ENCODE measurements at places on chromosomes 12 and 14.

GRCh38 chr12:119154435-119154818 lies 24.3 kb upstream of the HSPB8 start:
- DNase-seq: no peak

GRCh38 chr12:65944637-65945036 lies 120.4 kb downstream of the HMGA2 start:
- no peak for DNase-seq

DNA sequence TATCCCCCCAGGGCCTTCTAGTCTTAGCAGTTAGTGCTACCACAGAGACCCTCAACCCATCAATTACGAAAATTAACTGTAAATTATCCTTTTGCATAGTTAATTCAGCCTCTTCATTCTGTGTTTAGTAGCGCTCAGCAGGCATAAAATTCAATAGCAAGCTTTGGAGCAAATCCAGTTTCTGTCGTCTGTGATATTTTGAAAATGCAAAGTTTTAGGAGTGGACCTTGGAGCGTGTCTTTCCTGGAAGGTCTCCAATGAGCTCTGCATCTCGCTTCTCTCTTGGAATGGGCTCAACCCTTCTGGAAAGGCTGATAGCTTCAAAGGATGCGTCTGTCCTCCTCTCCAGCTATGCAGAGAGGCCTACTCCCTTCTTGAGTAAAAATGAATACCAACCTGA lies 222.9 kb downstream of the SLC15A4 start:
- no peak for DNase-seq

DNA sequence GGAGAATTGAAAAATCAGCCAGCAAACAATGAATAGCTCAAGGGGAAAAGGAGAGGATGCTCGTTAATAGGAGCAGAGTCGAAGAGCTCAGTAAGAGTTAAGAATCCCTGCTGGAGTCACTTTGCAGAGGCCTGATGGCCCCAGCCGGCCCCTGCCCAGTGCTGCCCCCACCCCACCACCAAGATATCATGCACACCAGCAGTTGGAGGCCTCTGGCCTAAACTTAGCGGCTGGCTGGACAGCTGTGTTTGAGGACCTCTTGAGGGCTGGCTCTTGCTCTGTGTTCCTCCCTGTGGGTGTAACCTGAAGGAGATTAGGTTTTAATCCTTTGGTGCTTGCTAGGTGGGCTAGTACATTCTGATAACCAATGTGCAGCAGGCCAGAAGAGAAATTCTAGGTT lies 142.0 kb downstream of the PLXNC1 start:
- DNase-seq: no peak

DNA sequence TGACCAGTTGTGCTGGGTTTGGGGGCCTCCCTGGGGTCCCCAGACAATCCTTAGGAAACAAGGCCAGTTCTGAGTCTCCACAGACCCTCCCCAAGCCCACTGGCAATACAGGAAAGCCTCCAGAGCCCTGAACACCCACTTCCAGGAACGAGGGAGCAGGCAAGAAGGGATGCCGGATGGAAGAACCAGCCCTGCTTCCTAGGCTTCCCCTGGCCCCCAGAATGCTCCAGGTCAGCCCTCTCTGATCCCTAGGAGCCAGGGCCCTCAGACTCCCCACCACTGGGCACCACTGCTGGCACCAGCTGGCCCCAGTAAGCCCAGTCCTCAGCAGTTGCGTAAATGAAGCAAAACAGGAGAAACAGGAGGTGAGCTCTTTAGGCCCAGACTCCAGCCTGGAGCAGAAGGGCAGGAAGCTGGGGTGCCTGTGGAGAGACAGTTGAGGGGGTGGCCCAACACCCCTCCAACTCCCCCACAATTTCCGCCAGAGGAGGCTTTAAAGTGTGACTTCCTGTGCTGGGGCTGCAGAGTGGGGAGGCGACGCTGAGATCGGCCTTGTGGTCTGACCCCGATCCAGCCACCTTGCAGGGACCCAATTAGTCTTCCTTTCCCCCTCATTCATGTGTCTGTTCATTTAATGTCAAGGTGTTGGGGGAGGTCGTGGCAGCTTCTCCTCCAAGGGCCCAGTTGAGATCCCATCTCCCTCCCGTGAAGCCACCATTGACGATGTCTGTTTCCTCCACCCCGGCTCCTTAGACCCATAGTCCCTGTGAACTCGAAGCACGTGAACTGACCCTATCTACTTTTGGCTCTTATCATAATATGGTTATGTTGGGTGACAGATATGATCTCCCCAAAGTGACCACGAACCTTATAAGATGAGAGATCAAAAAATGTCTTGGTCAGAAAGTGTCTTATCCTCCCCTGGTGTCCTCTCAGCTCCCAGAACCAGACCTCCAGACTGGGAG lies 4.7 kb downstream of the TNFRSF1A start:
- DNase-seq: no peak

GRCh38 chr14:68413509-68413908 lies 379.4 kb downstream of the ZFP36L1 start:
- DNase-seq: no peak

GRCh38 chr14:22427771-22428231 lies 161.2 kb downstream of the DAD1 start:
- no peak for DNase-seq

- DNase-seq: no peak
These were observed 273.1 kb downstream of the ZFP36L1 start for GRCh38 chr14:68519671-68520187.

DNA sequence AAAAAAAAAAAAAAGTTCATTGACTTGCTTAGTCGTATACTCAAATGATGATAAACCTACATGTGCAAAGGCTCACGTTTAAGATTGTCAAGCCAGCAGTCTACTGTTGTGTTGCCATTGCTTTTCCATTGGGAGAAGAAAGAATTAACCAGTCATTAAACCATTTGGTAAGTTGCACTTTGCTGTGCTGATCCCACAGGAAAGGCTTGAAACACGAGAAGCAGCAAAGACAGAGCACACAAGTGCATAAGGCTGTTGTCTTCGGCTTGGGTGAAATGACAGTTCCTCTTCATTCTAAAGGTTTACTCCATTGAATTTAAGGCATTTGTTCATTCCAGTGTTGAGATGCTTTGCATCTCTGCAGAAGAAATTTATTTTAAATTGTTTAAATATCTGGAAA lies 50.1 kb downstream of the ZC3H14 start:
- DNase-seq: no peak

- peak; percentile 30 for DNase-seq
These were observed 1.7 kb downstream of the ANKRD52 start for GRCh38 chr12:56256326-56256960.

DNA sequence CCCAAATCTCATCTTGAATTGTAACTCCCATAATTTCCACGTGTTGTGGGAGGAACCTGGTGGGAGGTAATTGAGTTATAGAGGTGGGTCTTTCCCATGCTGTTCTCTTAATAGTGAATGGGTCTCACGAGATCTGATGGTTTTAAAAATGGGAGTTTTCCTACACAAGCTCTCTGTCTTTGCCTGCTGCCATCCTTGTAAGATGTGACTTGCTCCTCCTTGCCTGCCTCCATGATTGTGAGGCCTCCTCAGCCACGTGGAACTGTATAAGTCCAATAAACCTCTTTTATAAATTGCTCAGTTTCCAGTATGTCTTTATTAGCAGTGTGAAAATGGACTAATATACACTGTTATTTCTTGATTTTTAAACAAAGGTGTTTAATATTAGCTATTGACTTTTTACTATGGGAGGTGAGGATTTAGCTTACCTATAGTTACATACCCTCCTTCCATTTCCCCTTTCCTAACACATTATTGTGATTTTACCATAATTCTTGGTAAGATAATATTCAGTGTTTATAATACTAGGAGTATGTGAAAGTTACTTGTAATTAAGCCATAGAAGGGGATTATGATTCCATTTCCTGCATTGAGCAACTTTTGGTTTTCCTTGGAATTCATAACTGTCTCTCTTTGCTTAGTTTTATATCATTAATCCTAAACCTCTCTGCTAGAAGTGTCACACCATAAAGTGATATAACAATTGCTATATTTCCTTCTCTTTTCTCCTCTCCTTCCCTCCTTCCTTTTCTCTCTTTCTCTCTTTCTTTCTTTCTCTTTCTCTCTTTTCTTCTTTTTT lies 151.0 kb upstream of the KRAS start:
- no peak for DNase-seq

- DNase-seq: no peak
These were observed 53.5 kb downstream of the ETV6 start for GRCh38 chr12:11702959-11703358.

GRCh38 chr12:4331221-4331620 lies 10.2 kb downstream of the TIGAR start:
- peak; percentile 77 for DNase-seq
